Vagina (tissue), 2 donors: ENCODE measurements at places on chromosomes 2 and 18. TPM values are rescaled to one million over a fixed set of nuclear protein-coding genes. Genes with fewer than 3 reads are reported as not detected.

- no peaks in the 10 kb centered on the region for H3K4me1 ChIP-seq
- no peak for DNase-seq
- no peaks in the 10 kb centered on the region for H3K36me3 ChIP-seq
- no peaks in the 10 kb centered on the region for H3K27me3 ChIP-seq
- no peak overlapping the region for H3K27ac ChIP-seq
- H3K4me3 ChIP-seq = no peak overlapping the region
Measured at GRCh38 chr2:37706334-37707183, 35.1 kb upstream of the CDC42EP3 start.

DNA sequence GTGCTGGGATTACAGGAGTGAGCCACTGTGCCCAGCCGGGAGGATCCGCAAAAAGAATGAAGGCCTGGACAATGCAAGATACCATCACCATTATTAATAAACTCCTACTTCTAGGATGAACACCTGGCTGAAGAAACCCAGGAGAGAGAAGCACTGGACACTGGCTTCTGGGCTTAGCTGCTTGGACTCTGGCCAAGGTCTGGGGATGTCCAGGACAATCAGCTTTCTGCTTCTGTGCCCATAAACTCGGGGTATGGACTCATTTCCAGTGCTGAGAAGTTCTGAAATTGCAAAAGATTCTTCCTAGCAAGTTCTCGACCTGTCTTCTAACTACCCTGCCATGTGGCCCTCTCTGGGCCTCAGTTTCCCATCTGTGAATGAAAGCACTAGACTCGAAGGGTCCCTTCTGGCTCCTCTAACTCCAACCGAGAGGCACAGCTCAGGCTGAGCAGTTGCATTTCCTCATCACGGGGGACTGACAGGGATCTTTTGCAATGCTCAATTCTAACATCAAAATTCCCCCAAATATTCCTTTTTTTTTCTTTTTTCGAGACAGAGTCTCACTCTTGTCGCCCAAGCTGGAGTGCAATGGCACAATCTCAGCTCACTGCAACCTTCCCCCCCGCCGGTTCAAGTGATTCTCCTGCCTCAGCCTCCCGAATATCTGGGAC lies 2.4 kb upstream of the SH2D6 start:
- no peak overlapping the region for H3K27ac ChIP-seq
- H3K27me3 ChIP-seq = no peaks in the 10 kb centered on the region
- no peak overlapping the region for H3K4me3 ChIP-seq
- no peaks in the 10 kb centered on the region for H3K36me3 ChIP-seq
- DNase-seq = no peak

DNA sequence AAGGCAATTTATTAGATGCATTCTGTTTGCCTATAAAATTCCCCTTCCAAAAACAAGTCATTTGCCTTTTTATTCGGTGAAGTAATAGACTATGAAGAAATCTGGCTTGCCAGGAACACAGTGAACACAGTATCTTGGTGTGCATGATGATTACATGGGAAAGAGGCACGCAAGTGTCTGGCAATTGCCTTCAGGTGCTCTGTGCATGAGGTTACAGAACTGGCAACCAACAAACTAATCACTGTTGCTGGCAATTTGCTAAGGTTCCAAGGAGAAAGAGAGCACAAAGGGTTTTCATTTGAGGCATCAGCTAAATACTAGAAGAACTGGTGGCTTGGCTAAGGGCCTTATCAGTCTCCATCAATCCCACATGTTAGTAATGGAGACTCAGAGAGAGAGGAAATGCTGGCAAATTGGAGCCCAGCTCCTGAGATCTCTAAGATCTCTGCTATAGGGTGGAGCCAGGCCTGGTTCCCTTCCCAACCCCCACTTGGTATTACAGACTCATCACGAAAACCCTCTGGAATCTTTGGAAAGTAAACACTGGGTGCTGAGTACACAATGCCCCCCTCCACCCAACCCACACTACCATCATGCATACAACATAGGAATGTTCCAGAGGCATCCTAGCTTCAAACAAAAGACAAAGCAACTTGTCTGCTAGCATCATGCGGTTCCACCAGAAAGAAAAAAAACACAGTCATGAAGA lies 10.4 kb downstream of the RNF152 start:
- no peaks in the 10 kb centered on the region for H3K27me3 ChIP-seq
- no peak overlapping the region for H3K4me3 ChIP-seq
- DNase-seq = no peak
- H3K36me3 ChIP-seq = no peaks in the 10 kb centered on the region

DNA sequence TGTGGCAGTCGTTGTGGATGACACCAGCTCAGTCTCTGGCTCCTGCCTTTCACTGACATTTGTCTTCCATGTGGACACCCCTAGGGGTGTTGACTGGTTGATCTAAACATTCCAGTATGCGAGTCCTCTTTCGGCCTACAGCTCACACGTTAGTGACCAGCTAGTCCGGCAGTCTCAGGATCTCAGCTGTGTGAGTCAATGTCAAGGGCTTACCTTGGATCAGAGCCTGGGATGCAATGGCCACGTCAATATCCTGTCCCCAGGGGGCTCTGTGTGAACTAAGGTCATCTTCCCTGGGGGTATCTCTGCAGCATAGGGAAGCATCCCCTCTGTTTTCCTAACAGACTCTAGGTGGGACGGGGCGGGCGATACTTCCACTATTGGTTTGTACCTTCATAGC lies 35.1 kb upstream of the YWHAQ start:
- no peak overlapping the region for H3K4me3 ChIP-seq
- DNase-seq = no peak
- H3K4me1 ChIP-seq = no peaks in the 10 kb centered on the region

- no peaks in the 10 kb centered on the region for H3K27me3 ChIP-seq
- no peak overlapping the region for H3K4me3 ChIP-seq
- H3K4me1 ChIP-seq = peaks cover 13% of the 10 kb centered on the region
- H3K27ac ChIP-seq = peak overlapping the region; percentile 43
Measured at GRCh38 chr18:23311351-23312121, 141.6 kb upstream of the RIOK3 start.

Gene ATAD2B
- 38.5 TPM for total RNA-seq

GRCh38 chr2:3062476-3063260 lies 314.9 kb downstream of the EIPR1 start:
- no peak for DNase-seq
- no peaks in the 10 kb centered on the region for H3K36me3 ChIP-seq
- H3K4me1 ChIP-seq = no peaks in the 10 kb centered on the region
- no peak overlapping the region for H3K27ac ChIP-seq

DNA sequence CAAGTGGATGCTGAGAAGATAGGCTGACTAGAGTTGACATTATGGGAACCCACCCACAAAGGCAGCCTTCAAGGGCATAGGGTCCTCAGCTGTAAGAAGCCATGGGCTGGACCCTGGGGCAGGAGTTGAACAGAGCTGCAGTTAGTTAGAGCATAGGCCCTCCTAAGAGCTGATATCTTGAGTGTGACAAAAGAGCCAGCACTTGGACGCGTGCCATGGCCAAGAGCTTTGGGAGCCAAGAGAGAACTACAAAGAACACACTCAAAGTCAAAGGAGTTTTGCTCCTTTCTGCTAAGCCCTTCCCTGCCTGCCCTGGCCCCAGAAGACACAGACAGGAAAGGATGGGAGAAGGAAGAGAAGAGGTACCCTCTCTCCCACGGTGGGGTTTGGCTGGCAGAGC lies 29.9 kb upstream of the AGAP1 start:
- H3K36me3 ChIP-seq = no peaks in the 10 kb centered on the region
- H3K4me1 ChIP-seq = no peaks in the 10 kb centered on the region
- no peak overlapping the region for H3K27ac ChIP-seq
- DNase-seq = no peak
- no peak overlapping the region for H3K4me3 ChIP-seq
- no peaks in the 10 kb centered on the region for H3K27me3 ChIP-seq

DNA sequence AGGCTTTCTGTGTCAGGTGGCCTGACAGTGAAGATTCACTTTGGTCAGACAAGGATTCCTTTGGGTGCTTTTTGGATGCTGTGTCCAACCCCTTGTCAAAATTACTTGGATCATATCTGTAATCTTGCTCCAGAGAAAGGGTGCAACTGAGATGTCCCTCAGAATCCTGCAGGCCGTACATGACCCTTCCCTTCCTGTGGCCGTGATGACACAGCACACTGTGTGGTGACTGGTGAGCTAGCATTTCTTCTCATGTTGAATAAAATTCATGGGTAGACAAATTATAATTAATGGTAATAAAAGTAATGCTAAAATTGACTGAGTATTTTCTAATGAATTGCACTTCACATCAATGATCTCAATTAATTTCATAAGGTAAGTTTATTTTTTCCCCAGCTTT lies 356.2 kb downstream of the LPIN1 start:
- no peak overlapping the region for H3K27ac ChIP-seq
- H3K36me3 ChIP-seq = no peaks in the 10 kb centered on the region
- H3K27me3 ChIP-seq = no peaks in the 10 kb centered on the region
- H3K4me1 ChIP-seq = no peaks in the 10 kb centered on the region
- DNase-seq = no peak

- no peak overlapping the region for H3K27ac ChIP-seq
- no peak overlapping the region for H3K4me3 ChIP-seq
- DNase-seq = no peak
- no peaks in the 10 kb centered on the region for H3K27me3 ChIP-seq
- H3K36me3 ChIP-seq = no peaks in the 10 kb centered on the region
Measured at GRCh38 chr18:8744656-8745055, 39.3 kb downstream of the MTCL1 start.

Gene TBR1
- not detected for total RNA-seq

GRCh38 chr2:205665791-205666190 lies 16.5 kb upstream of the NRP2 start:
- DNase-seq = no peak
- H3K27me3 ChIP-seq = no peaks in the 10 kb centered on the region
- no peak overlapping the region for H3K4me3 ChIP-seq
- no peak overlapping the region for H3K27ac ChIP-seq
- H3K36me3 ChIP-seq = no peaks in the 10 kb centered on the region

GRCh38 chr18:51721388-51721787 lies 523.9 kb upstream of the MEX3C start:
- H3K36me3 ChIP-seq = no peaks in the 10 kb centered on the region
- no peak overlapping the region for H3K27ac ChIP-seq
- DNase-seq = no peak
- no peaks in the 10 kb centered on the region for H3K27me3 ChIP-seq

DNA sequence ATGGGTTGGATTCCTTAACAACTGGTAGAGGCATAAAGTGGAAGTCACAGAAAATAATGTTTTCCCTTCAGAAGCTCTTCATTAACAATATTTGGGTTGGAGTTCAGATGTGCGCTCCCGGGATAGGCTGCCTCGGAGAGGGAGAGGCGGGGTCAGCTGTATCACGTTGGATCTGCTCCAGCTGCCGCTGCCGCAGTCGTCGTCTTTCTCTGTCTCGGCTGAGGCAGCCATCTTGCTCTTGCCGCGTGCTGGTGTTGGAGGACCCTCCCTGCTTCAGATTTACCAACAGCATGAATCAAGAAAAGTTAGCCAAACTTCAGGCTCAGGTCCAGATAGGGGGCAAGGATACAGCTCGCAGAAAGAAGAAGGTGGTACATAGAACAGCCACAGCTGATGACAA lies 35.1 kb downstream of the TANC1 start:
- no peaks in the 10 kb centered on the region for H3K36me3 ChIP-seq
- no peak for DNase-seq
- H3K4me1 ChIP-seq = peaks cover 13% of the 10 kb centered on the region
- H3K4me3 ChIP-seq = no peak overlapping the region

DNA sequence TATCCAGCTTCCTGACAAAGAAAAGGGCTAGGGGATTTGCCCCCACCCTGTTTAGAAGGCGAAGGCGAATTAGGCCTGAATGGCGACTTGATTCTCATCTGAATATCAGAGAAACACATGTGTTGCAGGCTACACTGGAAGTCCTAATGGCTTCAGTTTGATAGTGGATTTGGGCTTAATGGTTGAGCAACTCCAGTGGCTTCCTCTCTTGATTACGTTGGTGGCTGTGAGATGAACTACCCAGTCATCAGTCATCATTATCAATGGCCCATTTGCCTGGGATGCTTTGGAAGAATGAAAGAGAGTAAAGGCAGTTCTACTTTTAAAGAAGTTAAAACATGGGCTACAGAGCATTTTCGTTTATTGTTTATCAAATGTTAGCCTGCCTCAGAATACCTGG lies 60.9 kb upstream of the IL1R1 start:
- no peaks in the 10 kb centered on the region for H3K36me3 ChIP-seq
- no peaks in the 10 kb centered on the region for H3K27me3 ChIP-seq
- H3K4me3 ChIP-seq = no peak overlapping the region
- H3K4me1 ChIP-seq = peaks cover 6% of the 10 kb centered on the region

- no peaks in the 10 kb centered on the region for H3K27me3 ChIP-seq
- no peak overlapping the region for H3K27ac ChIP-seq
- no peak overlapping the region for H3K4me3 ChIP-seq
- peaks cover 4% of the 10 kb centered on the region for H3K4me1 ChIP-seq
- DNase-seq = no peak
Measured at GRCh38 chr18:950882-951495, 46.3 kb downstream of the ADCYAP1 start.
